Effector CD8-positive, alpha-beta T cell (primary cell): ENCODE measurements at places on chromosomes 4 and X.

- DNase-seq = no peak
These were observed 59.4 kb downstream of the POLR2B start for GRCh38 chr4:57037982-57038604.

GRCh38 chr4:142944565-142944964 lies 98.5 kb upstream of the INPP4B start:
- DNase-seq = no peak

DNA sequence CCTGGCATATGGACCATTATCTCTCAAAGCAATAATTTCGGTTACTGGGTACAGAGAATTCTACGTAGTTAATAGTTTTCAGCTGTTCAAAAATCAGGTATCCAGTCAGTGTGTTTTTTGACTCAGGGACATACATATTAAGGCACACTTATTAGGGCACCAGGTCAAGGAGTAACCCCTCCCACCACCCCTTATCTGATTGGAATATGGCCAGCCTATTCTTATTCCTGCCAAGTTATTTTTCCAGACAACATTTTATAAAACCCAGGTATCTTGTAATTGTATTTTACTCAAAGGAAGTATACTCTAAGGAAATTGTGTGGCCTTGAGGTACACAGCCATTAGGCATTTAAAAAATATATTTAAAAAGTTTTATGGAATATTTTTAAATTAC lies 4.3 kb downstream of the ZFX start:
- no peak for DNase-seq

DNA sequence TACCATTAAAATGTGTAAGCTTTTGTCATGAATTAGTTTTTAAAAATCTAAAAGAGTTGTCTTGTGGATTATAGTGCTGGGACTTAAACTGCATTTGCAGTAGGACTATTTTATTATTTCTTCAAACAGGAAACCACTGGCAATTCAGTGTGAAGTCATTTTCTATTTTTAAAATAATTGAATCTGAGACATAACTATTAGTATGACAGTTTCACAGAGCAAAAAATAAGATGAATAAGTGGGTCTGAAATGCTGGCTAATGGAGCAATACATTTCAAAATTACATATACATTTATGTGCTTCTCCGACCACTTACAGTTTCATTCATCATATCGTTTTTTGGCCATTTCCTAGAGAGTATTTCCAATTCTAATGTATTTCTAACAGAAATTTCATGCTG lies 75.3 kb upstream of the RAPGEF2 start:
- no peak for DNase-seq

- DNase-seq = no peak
These were observed 35.9 kb upstream of the GUCY1B1 start for GRCh38 chr4:155722816-155723499.

- no peak for DNase-seq
These were observed 236.2 kb downstream of the EVC2 start for GRCh38 chr4:5472160-5472591.

- no peak for DNase-seq
These were observed 3.0 kb downstream of the ASB5 start for GRCh38 chr4:176266026-176266425.
